Amniotic stem cell (primary cell): ENCODE measurements at places on chromosomes 2 and 18.

- no peak for DNase-seq
These were observed 147.0 kb upstream of the ALPP start for GRCh38 chr2:232231554-232231953.

DNA sequence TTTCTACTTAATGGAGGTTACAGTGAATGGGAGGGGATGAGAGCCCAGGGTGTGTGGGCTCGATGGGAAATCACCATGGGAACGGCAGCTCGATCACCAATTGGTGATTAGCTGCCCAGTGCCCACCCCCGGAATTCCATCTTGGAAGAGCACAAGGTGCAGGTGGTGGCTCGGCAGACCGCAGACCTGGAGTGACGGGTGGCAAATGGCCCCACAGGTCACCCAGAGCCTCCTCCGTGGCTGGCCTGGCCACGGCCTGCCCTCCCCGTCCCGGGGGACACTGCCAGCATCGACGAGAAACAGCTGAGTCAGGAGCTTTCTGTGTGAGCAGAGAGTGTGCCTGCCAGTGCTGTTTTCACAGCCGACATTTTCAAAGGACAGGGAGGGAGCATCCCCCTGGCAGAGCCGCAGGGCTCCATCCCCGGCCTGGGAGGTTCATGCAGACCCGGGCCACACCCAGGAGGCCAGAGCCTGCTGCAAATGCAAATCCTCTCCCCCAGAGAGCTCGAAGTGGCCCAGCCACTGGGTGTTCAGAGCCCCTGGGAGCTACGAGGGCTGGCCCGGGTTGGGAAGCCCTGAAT is 176.4 kb upstream of the MYT1L start:
- no peak for DNase-seq

DNA sequence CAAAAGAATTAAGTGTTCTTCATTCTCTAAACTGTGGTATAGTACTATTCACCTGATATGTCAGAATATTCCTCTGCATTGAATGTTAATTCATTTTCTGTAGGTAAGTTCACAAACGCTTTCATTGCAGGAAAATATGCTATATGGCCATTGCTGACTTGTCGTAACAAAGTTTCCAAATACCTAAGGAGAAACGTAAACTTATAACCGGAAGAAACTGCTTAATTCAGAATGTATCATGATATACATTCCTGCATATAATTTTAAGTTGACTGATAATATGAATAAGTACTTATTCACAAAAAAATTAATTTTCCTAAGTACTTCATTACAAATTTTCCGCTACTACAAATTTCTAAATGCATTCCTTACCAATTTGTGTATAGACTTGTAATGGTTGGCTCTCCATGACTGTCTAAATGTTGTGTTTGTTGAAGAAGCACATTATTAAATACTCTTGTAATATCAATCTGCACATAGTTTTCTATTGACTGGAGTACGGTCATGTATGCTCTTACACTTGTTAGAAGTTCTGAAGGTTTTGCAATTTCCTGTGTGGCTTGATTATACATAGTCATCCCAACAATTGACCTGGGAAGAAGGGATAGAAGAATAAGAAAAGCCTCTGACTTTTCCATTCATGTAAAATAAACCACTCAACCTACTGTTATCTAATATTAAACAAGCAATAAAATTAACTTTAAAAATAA is 85.4 kb downstream of the NCKAP1 start:
- DNase-seq: no peak

GRCh38 chr2:181934694-181935093 is 43.2 kb downstream of the ITPRID2 start:
- DNase-seq: no peak

GRCh38 chr2:170462433-170463205 is 252.5 kb upstream of the SP5 start:
- DNase-seq: no peak

- no peak for DNase-seq
These were observed 53.6 kb downstream of the TTC32 start for GRCh38 chr2:19848029-19848750.

DNA sequence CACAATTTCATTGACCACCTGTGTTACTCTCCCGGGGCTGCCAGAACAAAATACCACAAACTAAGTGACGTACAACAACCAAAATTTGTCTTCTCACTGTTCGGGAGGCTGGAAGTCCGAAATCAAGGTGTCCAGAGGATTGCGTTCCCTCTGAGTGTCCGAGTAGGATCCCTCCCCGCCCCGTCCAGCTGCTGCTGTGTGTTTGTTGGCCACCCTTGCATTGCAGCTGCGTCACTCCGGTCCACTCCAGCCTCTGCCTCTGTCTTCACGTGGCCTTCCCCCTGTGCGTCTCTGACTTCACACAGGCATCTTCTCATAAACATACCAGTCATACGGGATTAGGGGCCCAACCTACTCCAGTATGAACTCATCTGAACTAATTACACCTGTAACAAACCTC is 251.8 kb upstream of the SMIM21 start:
- DNase-seq: no peak

GRCh38 chr2:9179572-9180201 is 26.9 kb upstream of the ASAP2 start:
- DNase-seq: peak; percentile 72

DNA sequence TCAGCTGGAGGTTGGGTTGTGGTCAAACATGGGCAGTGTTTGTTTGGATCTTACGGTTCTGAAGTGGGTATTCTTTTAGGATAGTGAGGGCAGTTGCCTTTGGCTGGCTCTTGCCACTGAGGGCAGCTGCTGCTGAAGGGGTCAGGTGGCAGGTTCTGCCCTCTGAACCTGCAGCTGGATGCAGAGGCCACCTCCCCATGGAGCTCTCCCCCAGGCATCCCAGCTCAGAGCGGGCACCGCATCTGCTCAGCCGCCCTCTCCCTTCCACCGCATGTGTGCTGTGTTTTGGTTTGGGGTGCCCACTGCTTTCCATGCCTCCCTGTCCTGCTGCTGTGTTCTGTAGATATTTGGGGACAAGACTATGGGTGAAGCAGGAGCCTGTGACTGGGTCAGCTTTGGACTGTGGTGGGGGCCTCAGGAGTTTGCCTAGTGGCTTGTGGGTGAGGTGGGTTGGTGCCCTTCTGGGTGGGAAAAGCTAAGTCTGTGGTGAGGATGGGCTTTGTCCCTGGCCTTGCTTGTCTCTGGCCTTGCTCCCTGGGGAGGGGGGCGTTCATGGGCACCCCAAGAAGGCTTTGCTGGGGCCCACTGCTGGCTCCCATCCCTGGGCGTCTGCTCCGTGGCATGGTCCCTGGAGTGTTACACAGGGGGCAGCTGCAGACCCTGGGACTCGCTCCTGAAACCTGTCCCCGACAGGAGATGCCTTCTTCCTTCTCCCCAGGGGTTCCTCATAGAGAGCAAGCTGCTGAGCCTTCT is 28.5 kb downstream of the OTOF start:
- no peak for DNase-seq

- no peak for DNase-seq
These were observed 16.0 kb downstream of the MALL start for GRCh38 chr2:110099471-110100225.

DNA sequence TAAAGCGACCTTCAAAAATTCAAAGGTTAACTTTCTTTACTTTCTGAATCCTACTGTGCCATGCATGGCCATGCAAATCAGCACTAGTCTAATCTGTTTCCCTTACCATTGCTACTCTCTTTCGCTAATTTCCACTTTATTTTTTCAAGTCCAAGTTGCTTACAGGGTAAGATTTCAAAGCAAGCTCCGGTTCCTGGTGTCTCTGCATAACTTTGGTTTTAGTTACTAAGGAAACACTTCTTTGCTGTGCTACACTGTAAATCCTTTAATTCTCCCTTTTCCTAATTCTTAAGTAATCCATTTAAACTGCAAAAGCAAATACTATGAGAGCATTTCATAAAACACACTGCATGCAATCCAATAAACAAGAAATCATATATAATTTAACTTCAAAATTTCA is 383.5 kb upstream of the LYPD1 start:
- DNase-seq: no peak
